Thyroid gland (tissue), 4 donors: ENCODE measurements at places on chromosomes 7 and 10. TPM values are rescaled to one million over a fixed set of nuclear protein-coding genes. Genes with fewer than 3 reads are reported as not detected.

GRCh38 chr7:5584821-5585220 lies 161.2 kb upstream of the TNRC18 start:
- DNase-seq, result no peak

DNA sequence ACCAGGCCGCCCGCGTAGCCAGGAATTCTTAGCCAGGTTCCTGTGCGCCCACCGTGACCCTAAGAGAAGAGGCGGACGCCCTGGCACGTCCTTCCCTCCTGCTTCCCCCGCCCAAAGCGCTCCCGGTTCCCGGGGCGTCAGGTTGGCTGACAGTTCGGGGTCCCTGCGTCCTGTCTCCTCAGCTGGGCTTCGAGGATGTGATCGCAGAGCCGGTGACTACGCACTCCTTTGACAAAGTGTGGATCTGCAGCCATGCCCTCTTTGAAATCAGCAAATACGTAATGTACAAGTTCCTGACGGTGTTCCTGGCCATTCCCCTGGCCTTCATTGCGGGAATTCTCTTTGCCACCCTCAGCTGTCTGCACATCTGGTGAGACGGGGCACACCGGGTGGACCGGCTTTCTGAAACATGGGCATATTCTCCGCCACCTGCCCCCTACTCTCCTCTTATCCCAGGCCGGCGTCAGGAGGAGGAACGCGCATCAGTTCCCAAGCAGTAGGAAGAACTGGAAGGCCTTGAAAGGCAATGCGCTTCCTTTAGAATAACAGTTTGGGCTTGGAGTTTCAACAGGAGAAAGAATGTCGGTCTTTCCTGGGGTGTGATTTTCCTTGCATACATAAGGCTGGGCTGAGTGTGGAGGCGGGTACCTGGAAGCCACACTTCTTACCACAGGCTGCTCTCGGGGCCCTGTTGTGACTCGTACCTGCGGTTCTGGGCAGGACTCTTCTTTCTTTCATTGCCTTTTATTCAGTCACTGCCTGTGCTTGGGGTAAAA lies 728 bp downstream of the CAV2 start:
- DNase-seq, result peak; percentile 55

DNA sequence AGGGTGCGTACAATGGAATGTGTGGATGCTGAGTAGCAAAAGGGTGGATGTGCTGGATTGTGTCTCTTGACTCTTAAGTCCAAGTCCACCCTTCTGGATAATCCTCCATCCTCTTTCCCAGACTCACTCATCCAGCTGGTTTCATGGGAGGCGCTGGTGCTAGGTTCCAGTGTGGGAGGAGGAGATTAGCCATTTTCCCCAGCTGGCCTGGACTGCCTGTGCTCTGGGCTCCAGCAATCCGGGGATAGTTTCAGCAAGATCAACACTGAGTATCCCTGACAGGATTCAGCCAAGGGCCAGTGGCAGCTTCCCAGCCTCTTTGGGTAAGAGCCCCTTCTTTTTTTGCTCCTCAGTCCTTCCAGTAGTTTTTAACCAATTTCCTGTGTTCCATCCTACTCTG lies 21.6 kb upstream of the TRIL start:
- no peak for DNase-seq

DNA sequence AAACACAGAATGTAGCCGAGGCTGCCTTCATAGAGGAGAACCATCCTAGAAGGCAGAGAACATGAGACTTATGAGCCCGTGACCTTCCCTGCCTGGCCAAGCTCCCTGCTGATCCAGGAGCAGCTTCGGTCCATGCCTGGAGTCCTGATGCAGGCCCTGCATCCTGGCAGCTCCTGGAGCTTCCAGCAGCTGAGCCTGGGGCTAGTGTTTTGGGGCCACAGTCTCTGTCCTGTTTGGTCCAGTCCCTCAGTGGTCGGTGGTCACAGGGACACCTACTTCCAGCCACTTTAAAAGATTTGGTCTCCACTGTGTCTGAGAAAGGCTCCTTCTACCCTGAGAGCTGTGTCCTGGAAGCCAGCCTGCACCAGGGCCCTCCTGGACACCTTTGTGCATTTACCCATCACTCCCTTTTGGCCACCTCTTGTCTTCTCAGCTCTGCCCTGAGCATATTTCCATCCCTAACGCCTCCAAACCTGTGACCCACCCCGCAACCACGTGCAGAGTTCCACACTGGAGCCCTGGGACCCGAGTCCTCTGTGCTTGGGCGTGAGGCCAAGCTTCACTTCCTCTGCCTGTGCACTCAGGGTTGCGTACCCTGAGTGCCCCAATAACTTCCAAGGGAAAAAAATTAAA lies 315.2 kb upstream of the ZNF32 start:
- DNase-seq, result no peak

DNA sequence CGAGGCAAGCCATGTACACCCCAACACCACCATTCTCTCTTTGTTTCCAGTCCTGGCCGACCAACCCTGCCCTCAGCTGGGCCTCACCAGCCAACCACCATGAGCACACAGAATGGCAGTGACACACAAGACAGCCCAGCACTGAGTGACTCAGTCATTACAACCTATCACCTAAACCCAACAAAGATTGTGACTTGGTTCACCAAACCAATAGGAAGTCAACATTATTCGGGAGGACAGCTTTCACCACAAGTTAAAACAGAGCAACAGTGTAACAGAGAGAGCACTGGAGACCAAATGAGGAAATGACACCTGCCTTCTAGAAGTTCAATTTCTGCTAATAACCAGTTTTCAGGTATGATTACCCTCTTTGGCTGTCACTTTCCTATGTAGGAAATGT lies 72.1 kb downstream of the DNMBP start:
- DNase-seq, result no peak

- DNase-seq, result no peak
Measured at GRCh38 chr10:70576803-70577517, 25.6 kb downstream of the PRF1 start.

DNA sequence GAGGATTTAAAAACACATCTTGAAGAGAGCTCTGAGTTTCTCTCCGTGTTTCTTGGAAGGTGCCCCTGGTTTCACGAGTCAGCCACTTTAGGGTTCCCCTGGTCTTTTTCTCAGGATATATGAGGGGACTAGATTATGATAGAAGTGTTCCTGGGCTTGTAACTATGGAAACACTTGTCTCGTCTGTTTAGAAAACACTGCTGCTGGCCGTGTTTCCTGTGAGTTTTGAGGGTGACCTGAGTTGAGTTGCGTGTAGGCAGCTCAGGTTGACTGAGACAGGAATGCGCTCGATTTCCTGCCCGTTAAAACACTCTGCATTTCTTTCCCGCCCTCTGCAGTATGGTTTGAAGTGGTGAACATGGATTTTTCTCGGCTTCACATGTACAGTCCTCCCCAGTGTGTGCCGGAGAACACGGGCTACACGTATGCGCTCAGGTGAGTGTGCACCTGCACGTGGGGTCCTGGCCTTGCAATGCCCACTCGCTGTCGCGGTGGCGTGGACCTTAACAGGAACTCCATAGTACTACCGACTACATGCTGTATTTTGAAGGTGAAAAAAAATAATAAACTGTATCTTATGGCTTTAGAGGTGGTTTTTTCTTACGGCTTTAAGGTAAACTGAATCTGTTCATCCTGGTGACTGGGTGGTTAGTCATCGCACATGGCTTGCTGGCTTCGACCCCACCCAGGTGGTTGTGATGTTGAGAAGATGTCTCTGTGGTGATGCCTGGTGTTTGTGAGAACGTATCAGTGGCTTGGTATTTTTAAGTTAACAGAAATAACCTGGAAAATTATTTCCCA lies at the start of gene SUN1:
Gene SUN1, plus strand, starts transcription at position 310 of the 801 bp plus-strand sequence. Its CDS starts 49 bp downstream, at position 359.
- peak; percentile 79 for DNase-seq

DNA sequence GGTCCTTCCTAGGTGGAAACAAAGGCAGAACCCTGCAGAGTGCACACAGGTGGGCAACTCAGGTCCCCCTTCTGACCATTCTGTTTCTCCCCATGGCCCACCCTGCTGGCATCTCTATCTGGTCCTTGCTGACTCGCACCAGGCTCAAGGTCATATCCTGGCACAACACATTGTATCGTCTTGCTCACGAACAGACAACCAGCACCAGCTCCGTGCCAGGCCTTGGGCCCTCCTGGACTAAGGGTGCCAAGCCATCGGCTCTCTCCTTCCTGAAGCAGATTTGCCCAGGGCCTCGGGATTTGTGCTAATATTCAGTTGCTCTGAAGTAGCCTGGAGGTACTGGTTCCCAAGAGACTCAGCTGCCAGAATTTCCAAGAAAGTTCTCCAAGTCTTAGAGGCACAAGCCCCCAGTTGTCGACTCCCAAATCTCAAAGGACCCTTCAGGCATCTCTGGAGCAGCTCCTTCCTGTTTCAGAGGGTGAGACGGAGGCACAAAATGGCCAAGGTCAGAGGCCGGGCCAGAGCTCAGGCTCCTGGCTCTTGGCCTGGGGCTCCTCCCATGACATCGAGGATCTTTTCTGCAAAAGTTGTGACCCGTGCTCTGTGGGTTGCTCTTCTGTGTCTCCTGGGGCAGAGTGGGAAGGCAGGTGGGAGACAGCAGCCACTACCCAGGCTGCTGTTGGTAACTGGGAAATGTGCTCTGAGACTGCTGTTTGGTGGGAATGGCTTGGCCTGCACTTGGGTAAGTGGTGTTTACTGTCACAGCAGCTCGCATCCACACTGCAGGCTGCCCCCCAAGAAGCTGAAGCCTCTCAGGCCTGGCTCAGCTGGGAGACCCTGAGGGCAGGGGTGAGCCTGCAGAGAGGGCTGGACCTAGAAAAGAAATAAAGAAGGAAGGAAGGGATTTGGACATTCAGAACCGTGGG lies 121.3 kb downstream of the RGS10 start:
- DNase-seq, result no peak

DNA sequence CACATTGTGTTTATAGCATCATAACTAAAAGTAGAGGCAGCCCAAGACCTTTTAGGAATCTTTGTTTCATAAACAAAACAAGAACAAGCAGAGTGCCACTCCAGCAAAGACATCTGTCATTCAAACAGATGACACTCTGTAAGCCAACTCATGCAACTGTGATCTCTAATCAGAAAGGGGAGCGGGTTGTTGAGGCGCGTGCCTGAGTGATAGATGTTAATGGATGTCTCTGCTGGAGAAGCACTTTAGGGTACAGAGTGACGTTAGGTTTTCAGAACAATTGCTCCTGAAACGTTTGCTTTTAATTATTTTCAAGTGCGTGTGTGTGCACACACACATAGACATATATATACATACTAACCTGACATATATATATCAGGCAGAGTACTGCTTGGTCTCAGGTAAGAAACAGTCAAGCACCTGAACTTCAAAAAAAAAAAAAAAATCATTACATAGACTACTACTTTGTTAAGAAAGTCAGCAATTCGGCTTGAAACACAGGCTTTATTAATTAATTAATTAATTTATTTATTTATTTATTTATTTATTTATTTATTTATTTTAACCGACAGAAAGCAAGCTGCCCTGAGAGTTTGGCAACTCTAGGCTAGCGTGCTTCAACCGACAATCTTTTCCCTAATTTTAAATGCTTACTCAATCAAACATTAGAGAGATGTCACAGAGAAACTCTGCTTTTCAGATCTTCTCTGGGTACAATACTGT lies 109.1 kb downstream of the POU6F2 start:
- DNase-seq, result no peak

- DNase-seq, result no peak
Measured at GRCh38 chr10:14384915-14385314, 54.2 kb upstream of the FRMD4A start.

GRCh38 chr10:86180861-86181260 lies 185.7 kb downstream of the GRID1 start:
- DNase-seq, result no peak

DNA sequence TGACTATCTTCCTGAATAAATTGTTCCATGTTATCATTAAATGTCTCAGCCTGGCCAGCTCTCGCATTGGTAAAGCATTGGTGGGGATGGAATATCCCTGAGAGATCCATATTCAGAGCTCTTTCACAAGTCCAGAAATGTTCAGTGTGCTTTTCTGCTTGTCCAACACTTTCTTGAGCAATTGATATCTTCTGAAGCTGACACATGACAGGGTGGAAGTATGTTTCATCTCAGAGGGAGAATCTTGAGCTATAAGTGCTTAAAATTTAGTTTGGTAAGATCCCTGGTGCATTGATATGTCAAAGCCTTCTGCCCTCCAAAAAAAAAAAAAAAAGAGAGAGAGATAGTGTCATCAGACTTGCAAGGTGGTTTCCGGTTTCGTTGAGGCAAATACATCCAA lies 7.4 kb downstream of the IFIT3 start:
- no peak for DNase-seq

PDE6C gene
- total RNA-seq, result not detected

FAM25A gene
- not detected for total RNA-seq

FLNC gene
- 12.6 TPM for total RNA-seq

RPS24 gene
- total RNA-seq, result 3,992 TPM

CCDC6 gene
- total RNA-seq, result 69.7 TPM

NKX2-3 gene
- total RNA-seq, result 3.3 TPM

FEZF1 gene
- total RNA-seq, result not detected
